Activated CD4-positive, alpha-beta T cell treated with anti-CD3 and anti-CD28 coated beads, Interleukin-2, Interleukin-6, amounts not matched to agents 100 ng/mL and 50 ng/mL, durations not matched to agents 16 hours and 8 hours (primary cell): ENCODE measurements at places on chromosomes 3 and 15.

DNA sequence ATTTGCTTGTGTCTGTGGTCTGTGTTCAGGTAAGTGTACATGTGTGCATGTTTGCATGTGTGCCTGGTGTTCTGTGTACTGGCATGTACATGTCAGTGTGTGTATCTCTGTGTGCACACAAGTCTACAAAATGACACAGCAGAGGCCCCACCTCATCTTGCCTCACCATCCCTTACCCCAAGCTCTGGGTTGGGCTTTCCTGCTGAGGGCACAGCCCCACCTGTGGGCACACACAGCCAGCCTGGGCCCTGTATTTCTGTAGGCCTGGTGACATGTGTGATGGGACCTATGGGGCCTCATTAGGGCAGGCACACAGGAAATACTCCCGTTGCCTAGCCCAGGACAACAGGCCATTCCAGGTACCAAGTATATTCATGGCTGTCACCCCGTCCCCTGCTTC, 13.5 kb downstream of the VIPR1 start:
- no peak for DNase-seq

GRCh38 chr3:100159331-100160153, 45.2 kb upstream of the FILIP1L start:
- DNase-seq, result no peak

- DNase-seq, result no peak
Measured at GRCh38 chr3:125318167-125318865, 56.8 kb downstream of the ZNF148 start.

GRCh38 chr15:69807721-69808120, 290.0 kb downstream of the TLE3 start:
- DNase-seq, result no peak

DNA sequence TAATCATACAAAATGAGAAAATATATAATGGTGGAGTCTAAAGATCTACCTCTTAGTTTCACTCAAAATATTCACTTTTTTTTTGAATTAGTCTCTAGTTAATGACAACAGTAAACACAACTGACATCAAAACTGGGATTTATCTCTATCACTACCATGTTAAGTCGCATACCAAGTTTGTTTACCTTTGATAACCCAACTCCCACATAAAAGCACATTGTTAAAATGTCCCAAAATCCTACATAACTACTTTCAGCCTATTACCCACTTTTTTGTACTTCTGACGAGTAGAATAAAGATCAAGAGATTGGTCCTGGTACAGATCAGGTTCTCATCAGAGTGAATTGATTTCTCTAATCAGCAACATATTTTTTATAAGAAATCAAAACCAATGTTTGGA, 518.5 kb downstream of the EPHA3 start:
- DNase-seq, result no peak

GRCh38 chr3:198079771-198080520, 119.9 kb downstream of the LMLN start:
- DNase-seq, result peak; percentile 40

GRCh38 chr3:112374333-112374734, 41.4 kb downstream of the CD200 start:
- no peak for DNase-seq

DNA sequence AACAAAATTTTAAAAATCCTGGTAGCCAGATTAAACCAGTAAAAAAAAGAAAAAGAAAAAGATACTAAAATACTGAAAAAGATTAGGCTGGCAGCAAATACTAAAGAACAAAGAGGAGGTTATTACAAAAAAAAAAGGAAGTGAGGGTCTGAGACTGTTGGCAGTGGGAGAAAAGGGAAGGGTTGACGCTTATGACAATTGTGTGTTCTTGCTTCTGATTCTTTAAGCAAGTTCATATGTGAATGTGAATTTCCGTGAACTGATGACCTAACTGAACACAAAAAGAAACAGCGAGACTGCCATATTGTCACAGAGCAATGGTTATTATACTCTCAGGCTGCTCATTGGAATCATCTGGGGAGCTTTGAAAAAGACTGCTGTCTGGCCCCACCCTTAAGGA, 56.5 kb downstream of the ATP13A4 start:
- no peak for DNase-seq

DNA sequence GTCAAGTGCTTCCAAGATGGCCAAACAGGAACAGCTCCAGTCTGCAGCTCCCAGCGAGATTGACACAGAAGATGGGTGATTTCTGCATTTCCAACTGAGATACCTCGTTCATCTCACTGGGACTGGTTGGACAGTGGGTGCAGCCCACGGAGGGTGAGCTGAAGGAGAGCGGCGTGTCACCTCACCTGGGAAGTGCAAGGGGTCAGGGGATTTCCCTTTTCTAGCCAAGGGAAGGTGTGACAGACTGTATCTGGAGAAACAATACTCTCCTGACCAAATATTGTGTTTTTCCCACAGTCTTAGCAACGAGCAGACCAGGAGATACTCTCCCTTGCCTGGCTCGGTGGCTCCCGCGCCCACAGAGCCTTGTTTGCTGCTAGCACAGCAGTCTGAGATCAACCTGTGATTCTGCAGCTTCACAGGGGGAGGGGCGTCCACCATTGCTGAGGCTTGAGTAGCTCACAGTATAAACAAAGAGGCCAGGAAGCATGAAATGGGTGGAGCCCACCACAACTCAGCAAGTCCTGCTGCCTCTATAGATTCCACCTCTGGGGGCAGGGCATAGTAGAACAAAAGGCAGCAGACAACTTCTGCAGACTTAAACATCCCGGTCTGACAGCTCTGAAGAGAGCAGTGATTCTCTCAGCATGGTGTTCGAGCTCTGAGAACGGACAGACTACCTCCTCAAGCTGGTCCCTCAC, 293.5 kb upstream of the SUCLG2 start:
- peak; percentile 2 for DNase-seq

DNA sequence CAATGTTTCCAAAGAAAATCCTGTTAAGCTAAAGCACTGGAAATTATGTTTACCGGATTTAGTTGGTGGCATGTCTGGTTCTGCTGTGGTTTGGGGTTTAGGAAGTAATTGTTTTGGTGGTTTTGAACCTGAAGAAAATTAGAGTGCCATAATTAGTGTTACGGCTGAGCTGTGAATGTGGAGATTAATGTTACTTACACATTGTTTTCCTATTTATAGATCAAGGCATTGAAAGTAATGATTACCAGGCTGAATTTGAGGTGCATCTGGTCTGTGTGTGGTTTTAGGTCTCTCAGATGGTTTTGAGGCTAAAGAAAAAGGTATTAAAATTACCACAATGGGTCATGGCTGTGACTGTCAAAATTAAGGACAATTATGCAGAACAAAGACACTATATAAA, 128.9 kb downstream of the TFG start:
- DNase-seq, result no peak

DNA sequence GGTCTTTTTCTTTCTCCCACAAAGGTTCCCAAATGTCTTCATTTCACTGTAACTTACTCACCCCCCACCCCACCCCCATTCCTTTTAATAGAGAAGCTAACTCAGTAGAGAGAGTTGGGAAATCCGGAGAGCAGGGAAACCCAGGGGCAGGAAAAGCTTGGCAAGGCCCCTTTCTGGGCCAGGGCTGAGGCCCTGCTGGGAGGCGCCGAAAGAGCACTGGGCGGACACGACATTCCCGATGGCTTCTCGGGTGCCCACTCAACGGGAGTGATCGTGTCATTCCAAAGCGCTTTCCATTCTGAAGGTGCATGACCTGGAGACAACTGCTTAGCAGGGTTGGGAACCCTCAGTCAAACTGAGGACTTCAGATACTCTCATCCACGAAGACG, 1.6 kb upstream of the DALRD3 start:
- no peak for DNase-seq
